BJ (cell line): ENCODE measurements at places on chromosomes 4 and X.
A peak's percentile ranks its signal among the peaks of the same experiment; 100 is the strongest.

- no peak for DNase-seq
Measured at GRCh38 chr4:25890571-25891485, 23.2 kb upstream of the SMIM20 start.

- peak; percentile 26 for DNase-seq
Measured at GRCh38 chr4:122151982-122152710, at the start of gene BLTP1. BLTP1 (plus strand) TSS chr4:122152331; CDS start chr4:122170648, 18,317 bp downstream.

GRCh38 chr4:133668061-133668851 lies 519.2 kb downstream of the PCDH10 start:
- DNase-seq: no peak

- no peak for DNase-seq
Measured at GRCh38 chrX:70168238-70169188, 8.8 kb upstream of the DGAT2L6 start.

DNA sequence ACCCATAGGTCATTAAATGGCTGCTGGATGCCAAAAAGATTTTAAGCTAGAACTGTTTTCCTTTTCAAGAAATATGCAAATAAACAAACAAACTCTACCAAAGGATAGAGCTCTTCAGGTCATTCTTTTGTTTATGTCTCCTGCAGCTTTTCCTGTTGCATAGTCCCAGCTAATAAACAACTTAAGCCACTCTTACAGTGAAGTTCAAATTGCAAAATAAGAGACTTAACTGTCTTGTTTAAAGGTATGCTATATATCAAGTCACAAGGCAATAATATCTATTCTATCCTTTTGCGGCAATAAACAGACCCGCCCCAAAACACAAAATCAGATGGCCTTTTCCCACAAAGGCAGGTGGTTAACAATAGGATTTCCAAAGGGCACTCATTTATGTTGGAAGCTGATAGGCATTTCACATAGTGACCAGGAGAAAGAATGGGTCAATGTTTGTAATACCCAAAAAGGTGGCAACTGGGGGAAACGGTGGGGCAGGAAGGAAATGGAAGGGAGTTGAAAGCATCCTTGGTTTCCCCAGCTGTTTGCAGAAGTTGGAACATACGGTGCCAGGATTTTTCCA lies 15.3 kb downstream of the HAND2 start:
- no peak for DNase-seq

- DNase-seq: no peak
Measured at GRCh38 chr4:117447925-117448324, 362.5 kb upstream of the TRAM1L1 start.

DNA sequence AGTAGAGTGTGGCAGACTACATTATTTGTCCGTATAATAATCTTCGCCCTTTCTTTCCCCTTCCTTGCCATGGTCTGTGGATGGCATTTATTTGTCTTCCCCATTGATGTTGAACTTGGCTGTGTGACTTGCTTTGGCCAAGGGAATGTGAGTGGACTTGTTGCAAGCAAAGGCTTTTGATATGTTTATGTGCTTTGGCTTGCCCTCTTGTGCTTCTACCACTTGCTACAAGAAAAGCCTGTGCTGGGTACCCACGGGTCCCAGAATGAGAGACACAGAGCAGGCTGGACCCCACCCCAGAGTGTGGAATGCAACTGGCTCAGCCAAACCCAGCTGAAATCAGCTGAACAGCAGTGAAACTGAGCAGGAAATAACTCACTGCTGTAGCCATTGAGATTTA lies 63.0 kb downstream of the FAM184B start:
- DNase-seq: no peak

DNA sequence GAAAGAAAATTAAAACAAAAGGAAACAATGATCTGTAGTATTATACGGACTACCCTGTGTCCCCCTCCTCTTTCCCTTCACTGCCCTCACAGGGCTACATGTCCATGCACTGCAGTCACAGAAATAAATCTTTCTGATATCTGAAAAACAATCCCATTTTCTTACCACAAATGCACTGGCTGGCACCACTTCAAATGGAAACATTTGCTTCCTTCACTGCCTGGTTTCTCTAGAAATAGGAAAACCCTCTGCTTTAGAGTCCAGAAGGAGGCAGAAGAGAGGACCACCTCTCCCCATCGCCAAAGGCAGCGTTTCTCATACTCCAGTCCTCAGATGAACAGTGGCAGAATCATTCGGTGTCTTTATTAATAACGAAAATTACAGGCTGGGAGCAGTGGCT lies 98.2 kb downstream of the GRIA3 start:
- DNase-seq: no peak

DNA sequence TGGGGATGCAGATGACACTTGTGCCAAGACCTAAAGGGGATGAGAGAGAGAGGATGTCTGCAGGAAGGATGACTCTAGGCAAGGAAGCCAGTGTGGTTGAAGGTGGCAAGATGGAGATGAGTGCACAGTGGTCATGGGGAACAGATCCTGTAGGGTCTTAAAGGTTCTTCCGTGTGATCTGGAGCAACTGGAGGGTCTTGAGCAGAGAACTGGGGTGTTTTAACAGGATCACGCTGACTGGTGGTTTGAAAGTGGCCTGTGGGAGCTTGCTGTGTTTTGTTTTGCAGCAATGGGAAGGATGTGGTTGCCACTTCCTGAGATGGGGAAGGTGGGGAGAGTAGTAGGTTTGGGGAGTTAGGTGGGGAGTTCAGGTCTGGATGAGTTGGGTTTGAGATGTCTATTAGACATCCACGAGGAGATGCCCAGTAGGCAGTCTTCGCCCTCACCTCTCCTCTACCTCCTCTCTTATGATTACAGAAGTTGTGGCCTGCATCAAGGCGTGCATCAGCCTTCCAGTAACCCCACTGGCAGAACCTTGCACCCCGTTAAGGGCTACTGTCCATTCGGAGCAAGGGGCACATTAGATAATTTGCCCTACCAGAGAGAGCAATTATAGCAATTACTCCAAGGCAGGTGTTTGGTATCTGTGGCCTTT lies 1.4 kb upstream of the STBD1 start:
- no peak for DNase-seq

DNA sequence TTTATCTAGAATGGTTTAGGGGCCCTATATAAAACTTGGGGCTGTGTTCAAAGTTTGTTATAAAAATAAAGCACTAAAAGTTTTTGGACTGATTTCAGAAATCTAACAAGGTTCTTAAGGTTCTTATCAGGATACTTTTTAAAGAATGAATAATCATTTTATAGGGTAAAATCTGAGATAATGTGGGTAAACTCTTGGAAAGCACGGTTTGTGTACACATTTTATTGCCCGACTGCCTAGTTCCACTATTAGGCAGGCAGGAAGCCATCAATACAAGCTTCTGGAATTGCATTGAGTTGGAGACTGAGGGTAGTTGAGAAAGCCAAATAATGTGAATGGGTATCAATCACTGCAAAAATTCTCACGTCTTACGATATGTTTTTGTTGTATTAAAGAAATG lies 331.0 kb upstream of the PITX2 start:
- no peak for DNase-seq

GRCh38 chrX:53086464-53086863 lies 4.3 kb downstream of the TSPYL2 start:
- DNase-seq: no peak

- no peak for DNase-seq
Measured at GRCh38 chr4:26533685-26534084, 43.4 kb upstream of the CCKAR start.

DNA sequence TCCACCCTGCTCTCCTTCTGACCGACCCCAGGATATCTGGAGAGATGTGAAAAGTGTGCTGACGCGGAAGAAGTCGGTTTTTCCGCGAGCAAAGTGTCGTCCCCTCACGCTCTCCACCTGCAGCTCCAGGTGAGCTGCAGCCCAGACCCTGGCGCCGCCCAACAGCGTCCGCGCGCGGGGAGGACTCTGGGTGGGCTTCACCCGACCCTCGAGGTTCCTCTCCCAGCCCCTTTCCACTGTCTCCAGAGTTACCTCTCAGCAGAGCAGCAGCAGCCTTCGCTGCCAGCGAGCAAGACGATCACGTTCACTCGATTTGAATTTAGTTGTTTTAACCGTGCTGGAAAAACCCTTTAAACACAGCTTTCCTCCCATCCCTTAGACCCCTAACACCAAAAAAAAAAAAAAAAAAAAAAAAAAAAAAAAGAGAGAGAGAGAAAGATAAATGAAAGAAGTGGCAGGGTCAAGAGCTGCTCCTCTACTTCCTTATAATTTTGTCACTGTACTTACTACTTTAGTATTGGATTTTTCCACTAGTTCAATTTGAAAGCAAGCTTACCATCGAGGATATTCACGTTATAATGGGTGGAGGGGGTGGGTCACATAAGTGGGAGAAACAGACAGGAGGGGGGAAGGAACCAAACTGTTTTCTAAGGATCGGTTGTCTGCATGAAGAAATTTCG lies 758 bp upstream of the NR3C2 start:
- no peak for DNase-seq

GRCh38 chr4:172998527-172999469 lies 169.8 kb upstream of the GALNT7 start:
- DNase-seq: no peak

DNA sequence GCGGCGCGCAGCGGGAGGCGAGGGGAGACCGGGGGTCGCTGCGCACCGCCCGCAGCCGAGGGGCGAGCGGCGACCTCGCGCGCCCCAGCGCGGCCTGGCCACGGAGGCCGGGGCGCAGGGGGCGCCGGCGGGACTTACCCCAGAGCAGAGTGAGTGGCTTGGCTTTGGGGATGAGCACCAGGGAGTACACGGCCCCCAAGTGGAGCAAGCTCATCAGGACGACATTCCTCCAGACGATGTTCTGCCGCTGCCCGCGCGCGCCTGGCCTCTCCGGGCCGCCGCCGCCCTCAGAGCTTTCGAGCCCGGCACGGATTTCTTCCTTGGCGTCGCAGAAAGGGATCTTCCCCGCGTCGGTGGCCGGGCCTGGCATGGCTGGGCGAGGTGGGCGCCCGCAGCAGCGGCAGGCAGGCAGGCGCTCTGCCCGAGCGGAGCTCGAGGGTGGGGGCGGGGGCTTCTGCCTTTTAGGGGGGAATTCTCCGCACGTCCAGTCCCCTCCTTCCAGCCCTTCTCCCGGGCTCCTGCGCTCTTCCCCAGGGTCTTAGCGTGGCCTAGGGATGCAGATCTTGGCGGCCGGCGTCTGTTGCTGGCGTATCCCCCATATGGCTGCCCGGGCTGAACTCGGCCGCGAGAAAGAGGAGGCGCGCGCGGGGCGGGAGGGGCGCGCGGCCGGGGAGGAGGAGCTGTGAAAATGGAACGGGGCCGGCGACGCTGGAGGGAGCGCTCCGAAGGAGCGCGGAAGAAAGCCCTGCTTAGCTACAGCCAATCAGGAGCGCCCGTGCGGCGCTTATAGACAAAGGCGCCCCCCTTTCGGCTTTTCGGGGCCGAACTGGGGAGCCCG lies at the start of gene SCD5:
SCD5 (minus strand) TSS at position 629 of the 838 bp plus-strand sequence; CDS start at position 370, 259 bp downstream.
- DNase-seq: peak; percentile 20

DNA sequence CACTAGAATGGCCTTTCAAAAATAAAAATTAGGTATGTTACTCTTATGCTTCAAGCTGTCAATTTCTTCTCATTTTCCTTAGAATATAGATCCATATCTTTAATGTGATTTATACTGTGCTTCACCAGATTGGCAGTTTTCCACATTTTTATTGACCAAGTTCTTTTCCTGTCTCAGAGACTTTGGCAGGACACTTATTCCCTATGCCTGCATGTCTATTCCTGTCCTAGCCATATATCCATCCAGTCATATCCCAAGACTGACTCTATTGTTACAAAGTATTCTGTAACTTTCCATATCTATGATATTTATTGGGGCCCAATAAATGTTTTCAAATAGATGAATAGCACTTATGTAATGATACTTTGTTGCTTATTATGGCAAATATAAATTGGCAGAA lies 450.7 kb downstream of the GASK1B start:
- no peak for DNase-seq

GRCh38 chr4:129822701-129823100 lies 726.7 kb downstream of the C4orf33 start:
- no peak for DNase-seq

DNA sequence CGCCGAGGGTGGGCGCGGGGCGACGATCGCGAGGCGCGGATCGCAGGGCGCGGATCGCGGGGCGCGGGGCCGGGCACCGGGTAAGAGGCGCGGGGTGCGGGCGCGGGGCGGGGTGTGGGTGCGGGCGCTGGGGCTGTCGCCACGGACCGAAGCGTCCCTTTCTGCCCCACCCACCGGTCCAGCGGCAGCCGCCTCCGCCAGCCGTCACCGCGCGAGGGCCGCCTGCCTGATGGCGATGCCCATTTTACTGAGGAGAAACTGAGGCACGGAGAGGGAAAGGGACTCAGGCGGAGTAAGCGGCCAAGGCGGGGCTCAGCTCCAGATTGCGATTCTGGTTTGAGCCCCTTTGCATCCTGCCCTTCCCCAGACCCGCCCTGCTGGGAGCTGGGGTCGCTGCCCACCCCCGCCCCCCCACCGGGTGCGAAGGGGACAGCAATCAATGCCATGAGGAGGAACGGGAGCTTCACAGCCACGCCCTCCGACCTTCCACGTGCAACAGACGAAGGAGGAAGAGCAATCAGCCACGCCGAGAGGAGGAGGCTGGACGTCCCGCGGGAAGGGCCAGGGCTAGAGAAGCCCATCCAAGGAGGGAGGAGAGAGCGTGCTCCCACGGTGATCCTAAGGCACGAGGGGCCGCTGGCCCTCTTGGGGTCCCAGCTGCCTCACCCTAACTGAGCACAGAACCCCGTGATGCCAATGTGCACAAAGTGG lies 10.9 kb upstream of the MAN2B2 start:
- no peak for DNase-seq

DNA sequence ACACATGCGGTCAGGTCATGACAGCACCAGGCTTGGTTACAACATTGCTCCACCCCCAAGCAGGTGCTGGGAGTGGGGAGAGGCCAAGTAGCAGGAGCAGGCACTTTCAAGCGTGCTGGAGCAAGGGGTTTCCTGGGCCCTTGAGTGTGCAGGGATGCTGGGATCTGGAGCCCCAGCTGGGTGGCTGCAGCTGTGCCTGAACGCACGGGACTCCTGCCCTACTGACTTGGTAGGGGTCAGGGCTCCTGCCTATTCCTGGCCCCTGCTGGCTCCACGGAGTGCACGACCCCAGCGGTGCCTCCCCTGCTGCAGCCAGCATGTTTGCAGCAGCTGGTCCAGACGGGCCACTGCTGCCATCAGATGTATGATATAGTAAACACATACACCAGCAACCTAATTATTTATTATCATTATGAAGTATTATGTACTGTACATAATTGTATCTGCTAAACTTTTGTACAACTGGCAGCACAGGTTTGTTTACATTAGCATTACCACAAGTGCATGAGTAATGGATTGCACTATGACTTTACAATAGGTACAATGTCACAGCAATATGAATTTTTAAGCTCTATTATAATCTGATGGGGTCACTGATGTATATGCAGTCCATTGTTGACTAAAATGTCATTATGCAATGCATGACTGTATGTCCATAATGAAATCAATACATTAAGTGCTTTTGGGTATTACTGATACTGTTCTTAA lies 620.6 kb downstream of the RAPGEF2 start:
- DNase-seq: no peak

- DNase-seq: no peak
Measured at GRCh38 chr4:79241846-79242245, 84.0 kb downstream of the NAA11 start.

GRCh38 chrX:124455966-124456365 lies 109.6 kb downstream of the SH2D1A start:
- no peak for DNase-seq

DNA sequence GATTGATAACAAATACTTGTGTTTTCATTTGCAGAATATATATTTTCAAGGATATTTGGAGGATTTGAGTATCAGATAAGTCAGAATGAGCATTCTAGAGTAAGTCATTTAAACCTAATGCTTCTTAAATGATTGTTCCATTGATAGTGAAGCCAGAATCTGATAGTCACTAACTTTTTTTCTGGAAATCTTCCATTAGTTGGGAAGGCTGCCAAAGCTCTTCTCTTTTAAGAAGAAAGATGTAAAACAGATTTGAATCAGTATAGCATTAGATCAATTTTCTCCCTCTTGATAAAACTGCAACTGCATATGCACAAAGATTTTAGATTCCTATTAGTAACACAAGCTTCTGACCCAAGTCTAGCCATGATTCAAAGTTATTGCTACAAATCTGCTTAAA lies 256.7 kb downstream of the SPOCK3 start:
- no peak for DNase-seq
